Fibroblast of the conjunctiva (primary cell): ENCODE measurements at places on chromosomes 12 and 14.

GRCh38 chr12:104163631-104164030, 25.6 kb upstream of the NFYB start:
- no peak for DNase-seq

- no peak for DNase-seq
Measured at GRCh38 chr14:47539031-47539461, 136.4 kb downstream of the MDGA2 start.

- DNase-seq: no peak
Measured at GRCh38 chr14:101331661-101332169, 229.6 kb upstream of the DIO3 start.

DNA sequence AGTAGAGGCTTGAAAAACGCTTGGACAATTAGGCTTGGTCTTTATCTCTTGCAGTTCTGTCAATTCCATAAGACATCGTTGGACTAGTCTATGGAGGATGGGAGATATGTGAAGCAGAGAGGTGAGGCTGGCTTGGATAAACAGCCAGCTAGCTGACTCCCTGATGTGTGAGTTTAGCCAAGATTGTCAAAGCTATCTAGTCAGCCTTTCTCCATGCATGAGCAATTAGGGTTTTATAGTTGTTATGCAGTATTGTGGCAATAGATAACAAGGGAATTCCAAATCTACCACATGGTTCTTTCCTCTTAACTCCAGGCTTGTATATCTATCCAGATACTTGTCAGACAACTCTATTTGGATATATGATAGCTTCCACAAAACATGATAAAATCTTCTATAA, 153.6 kb upstream of the NRXN3 start:
- no peak for DNase-seq
